ENCODE measurements at places on chromosomes 7 and 10.
A peak's percentile ranks its signal among the peaks of the same experiment; 100 is the strongest.

DNA sequence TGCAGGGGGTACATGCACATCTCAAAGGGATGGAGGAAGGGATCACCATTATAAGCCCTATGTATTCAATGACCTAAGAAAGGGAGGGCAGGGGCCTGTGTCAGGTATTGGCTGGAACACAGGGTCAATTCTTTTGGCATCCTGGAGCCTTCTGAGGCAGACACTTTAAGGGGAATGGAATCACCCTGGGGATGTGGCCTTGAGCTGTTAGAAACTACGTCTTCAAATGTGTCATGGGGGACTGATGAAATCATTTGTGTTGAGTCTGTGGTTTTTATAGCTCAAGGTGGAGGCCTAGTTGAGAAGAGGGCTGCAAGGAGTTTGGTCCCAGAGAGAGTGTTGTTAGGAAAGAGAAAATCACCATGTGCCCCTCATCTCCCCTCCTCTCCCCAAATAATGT, 206.1 kb upstream of the CELF2 start:
- H3K27me3 ChIP-seq = no peaks in the 10 kb centered on the region
- H3K4me1 ChIP-seq = no peaks in the 10 kb centered on the region
- no peaks in the 10 kb centered on the region for H3K36me3 ChIP-seq

- H3K27me3 ChIP-seq = no peaks in the 10 kb centered on the region
- H3K4me3 ChIP-seq = no peak overlapping the region
- DNase-seq = no peak
Observed at GRCh38 chr10:46031648-46032532, 1.5 kb upstream of the NCOA4 start.

GRCh38 chr7:152899548-152900109, 140.1 kb downstream of the ACTR3B start:
- H3K4me1 ChIP-seq = no peaks in the 10 kb centered on the region
- DNase-seq = no peak
- H3K36me3 ChIP-seq = no peaks in the 10 kb centered on the region
- no peak overlapping the region for H3K4me3 ChIP-seq
- no peak overlapping the region for H3K27ac ChIP-seq

GRCh38 chr7:151796091-151796870, 80.6 kb downstream of the PRKAG2 start:
- no peaks in the 10 kb centered on the region for H3K36me3 ChIP-seq
- no peaks in the 10 kb centered on the region for H3K27me3 ChIP-seq
- no peaks in the 10 kb centered on the region for H3K4me1 ChIP-seq
- peak; percentile 79 for DNase-seq
- H3K4me3 ChIP-seq = no peak overlapping the region

DNA sequence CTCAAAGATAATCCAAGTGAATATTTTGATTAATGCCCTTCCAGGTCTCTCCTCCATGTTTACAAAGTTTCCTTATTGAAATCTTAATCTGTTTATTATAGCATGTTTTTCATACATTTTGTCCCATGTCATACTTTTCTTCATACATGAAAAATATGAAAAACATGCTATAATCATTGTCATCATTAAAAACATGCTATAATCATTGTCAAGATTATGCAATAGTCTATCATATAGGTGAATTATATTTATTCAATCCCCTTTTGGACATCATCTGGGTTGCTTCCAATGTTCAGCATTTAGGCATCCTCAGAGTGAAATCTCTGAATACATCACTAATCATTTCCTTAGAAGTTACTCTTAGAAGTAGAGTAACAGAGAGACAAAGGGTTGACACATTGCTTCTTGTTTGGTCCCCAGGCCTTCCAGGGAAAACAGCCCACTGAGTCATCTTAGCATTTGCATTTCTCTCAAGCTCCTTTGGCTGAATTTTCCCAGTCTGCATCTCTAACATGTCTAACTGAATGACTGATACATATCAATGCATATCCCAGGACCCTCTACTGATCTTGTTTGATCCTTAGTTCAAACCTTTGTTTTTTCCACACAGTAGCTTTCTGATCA, 87.0 kb downstream of the SGMS1 start:
- no peaks in the 10 kb centered on the region for H3K36me3 ChIP-seq
- DNase-seq = no peak
- no peak overlapping the region for H3K27ac ChIP-seq
- no peaks in the 10 kb centered on the region for H3K27me3 ChIP-seq
- no peaks in the 10 kb centered on the region for H3K4me1 ChIP-seq
- no peak overlapping the region for H3K4me3 ChIP-seq

GRCh38 chr7:106139265-106140251, 27.4 kb upstream of the SYPL1 start:
- H3K27ac ChIP-seq = no peak overlapping the region
- no peaks in the 10 kb centered on the region for H3K36me3 ChIP-seq
- no peaks in the 10 kb centered on the region for H3K27me3 ChIP-seq

- H3K4me1 ChIP-seq = no peaks in the 10 kb centered on the region
- H3K27ac ChIP-seq = no peak overlapping the region
- H3K4me3 ChIP-seq = no peak overlapping the region
- no peaks in the 10 kb centered on the region for H3K36me3 ChIP-seq
Observed at GRCh38 chr7:85520175-85520574, 333.3 kb upstream of the SEMA3D start.

DNA sequence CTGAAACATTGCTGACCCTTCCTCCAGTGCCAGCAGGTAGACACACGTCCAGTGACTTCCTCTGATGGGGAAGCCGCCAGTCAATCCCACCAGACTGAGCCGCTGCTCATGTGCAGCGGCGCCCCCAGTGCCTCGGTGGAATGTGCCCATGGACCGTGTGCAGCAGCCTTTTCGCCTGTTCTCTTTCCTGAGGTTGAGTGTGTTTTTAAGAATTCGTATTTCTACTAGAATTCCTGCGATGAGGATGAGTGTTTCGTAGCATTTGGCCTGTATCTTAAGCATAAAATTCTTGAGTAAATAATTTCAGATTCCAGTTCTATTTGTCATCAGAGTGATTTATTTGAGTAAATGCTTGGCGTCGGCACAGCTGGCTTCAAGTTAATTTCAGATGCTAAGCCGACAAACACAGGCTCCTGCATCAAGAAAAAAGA, 35.4 kb downstream of the BNIP3 start:
- no peaks in the 10 kb centered on the region for H3K4me1 ChIP-seq
- no peaks in the 10 kb centered on the region for H3K27me3 ChIP-seq
- H3K27ac ChIP-seq = peak overlapping the region; percentile 96
- peak; percentile 75 for DNase-seq
- no peaks in the 10 kb centered on the region for H3K36me3 ChIP-seq
- no peak overlapping the region for H3K4me3 ChIP-seq

DNA sequence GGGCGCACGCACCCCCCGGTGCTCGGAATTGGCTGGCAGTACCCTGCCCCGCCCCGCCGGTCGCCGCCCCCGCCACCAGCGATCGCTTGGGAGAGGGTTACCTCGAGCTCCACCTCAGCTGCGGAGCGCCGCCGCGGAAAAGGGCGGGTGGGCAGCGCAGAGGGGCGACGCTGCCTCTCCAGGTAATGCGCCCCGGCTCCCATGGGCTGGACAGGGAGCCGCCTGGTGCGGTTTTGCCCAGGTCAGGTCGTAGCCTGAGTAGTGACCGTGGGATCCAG, 1.3 kb downstream of the PFKFB3 start:
- peak; percentile 76 for DNase-seq
- no peaks in the 10 kb centered on the region for H3K36me3 ChIP-seq
- H3K4me1 ChIP-seq = no peaks in the 10 kb centered on the region

GRCh38 chr10:96462606-96463151, 51.0 kb downstream of the TLL2 start:
- no peaks in the 10 kb centered on the region for H3K36me3 ChIP-seq
- no peak for DNase-seq
- H3K4me3 ChIP-seq = no peak overlapping the region
- no peak overlapping the region for H3K27ac ChIP-seq
- H3K4me1 ChIP-seq = no peaks in the 10 kb centered on the region

- H3K36me3 ChIP-seq = no peaks in the 10 kb centered on the region
- H3K27ac ChIP-seq = no peak overlapping the region
- no peaks in the 10 kb centered on the region for H3K4me1 ChIP-seq
- no peaks in the 10 kb centered on the region for H3K27me3 ChIP-seq
- H3K4me3 ChIP-seq = no peak overlapping the region
- DNase-seq = no peak
Observed at GRCh38 chr7:46283852-46284251, 362.8 kb upstream of the IGFBP3 start.

- H3K4me1 ChIP-seq = no peaks in the 10 kb centered on the region
- no peak overlapping the region for H3K27ac ChIP-seq
- no peaks in the 10 kb centered on the region for H3K27me3 ChIP-seq
- no peak for DNase-seq
Observed at GRCh38 chr7:1054861-1055450, 10.6 kb downstream of the GPR146 start.

DNA sequence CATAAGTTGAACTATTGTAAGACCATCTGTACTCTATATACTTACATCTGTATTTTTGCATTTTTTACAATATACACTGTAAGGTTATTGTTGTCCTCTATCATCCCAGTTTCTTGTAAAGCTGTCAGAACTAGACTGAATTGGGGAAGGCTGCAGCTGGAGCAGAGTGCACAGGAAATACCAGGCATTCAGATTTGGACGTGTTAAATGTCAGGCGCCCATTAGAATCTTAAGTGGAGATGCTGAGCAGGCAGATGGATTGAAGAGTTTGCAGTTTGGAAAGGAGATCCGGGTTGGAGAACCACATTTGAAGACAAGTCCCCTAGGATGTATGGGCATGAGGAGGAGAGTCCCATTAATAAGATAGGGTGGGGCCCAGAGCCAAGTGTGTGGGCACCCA, 40.4 kb downstream of the MTURN start:
- H3K4me1 ChIP-seq = peaks cover 6% of the 10 kb centered on the region
- no peaks in the 10 kb centered on the region for H3K27me3 ChIP-seq
- no peaks in the 10 kb centered on the region for H3K36me3 ChIP-seq

DNA sequence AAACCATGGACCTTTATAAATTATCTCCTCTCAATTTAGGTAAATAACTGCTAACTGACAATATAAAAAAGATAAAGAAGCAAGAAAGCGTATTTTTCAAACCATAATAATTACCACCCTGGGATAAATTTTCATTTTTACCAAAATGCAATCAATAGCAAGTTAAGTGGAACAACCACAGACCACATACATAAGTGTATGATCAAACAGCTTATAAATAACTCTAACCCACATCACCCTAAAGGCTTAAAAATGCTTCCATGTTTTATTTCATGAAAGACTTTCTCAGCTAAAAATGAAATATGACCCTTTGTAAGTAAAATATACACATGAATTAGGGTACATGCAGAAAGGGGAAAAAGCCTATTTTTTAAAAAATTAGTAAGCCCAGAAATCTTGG, 156.5 kb downstream of the SGMS1 start:
- peaks cover 6% of the 10 kb centered on the region for H3K4me1 ChIP-seq
- DNase-seq = no peak
- H3K4me3 ChIP-seq = no peak overlapping the region
- H3K27ac ChIP-seq = no peak overlapping the region
- H3K27me3 ChIP-seq = no peaks in the 10 kb centered on the region
- H3K36me3 ChIP-seq = no peaks in the 10 kb centered on the region

GRCh38 chr7:99105756-99106155, 38.2 kb downstream of the SMURF1 start:
- no peaks in the 10 kb centered on the region for H3K27me3 ChIP-seq
- peaks cover 11% of the 10 kb centered on the region for H3K4me1 ChIP-seq
- H3K27ac ChIP-seq = peak overlapping the region; percentile 93
- no peaks in the 10 kb centered on the region for H3K36me3 ChIP-seq
- DNase-seq = no peak

- DNase-seq = no peak
- no peak overlapping the region for H3K4me3 ChIP-seq
- no peaks in the 10 kb centered on the region for H3K4me1 ChIP-seq
- H3K36me3 ChIP-seq = no peaks in the 10 kb centered on the region
- no peaks in the 10 kb centered on the region for H3K27me3 ChIP-seq
- no peak overlapping the region for H3K27ac ChIP-seq
Observed at GRCh38 chr7:75884476-75884875, 5.6 kb downstream of the RHBDD2 start.

GRCh38 chr7:54729107-54729506, 29.9 kb downstream of the SEC61G start:
- DNase-seq = no peak
- H3K36me3 ChIP-seq = no peaks in the 10 kb centered on the region
- no peak overlapping the region for H3K4me3 ChIP-seq
- H3K4me1 ChIP-seq = no peaks in the 10 kb centered on the region
- H3K27ac ChIP-seq = no peak overlapping the region

GRCh38 chr10:106746868-106747267, 417.6 kb downstream of the SORCS1 start:
- H3K27me3 ChIP-seq = no peaks in the 10 kb centered on the region
- H3K27ac ChIP-seq = no peak overlapping the region
- no peak for DNase-seq

DNA sequence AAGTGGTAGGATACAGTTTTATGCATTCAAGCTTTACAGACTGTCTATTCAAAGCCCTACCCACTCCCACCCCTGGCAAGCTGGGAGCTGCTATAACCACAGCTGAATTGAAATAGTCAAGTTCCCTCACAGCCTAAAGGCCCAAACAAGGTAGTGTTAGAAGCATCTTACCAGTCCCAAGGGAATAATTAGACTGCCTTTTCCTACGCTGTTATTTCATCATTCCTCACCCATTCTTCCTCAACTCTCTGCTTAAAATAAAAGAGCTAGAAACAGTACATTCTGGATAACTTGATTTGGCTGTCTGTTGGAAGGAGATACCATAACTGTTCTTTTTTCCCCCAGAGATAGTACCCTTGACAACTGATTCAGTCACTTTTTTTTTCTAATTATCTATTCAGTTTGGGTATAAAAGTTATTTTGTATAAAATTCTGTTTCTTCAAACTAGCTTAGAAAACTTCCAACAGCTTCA, 54.0 kb downstream of the RAPGEF5 start:
- no peaks in the 10 kb centered on the region for H3K4me1 ChIP-seq
- no peak overlapping the region for H3K27ac ChIP-seq
- H3K27me3 ChIP-seq = no peaks in the 10 kb centered on the region
- H3K4me3 ChIP-seq = no peak overlapping the region
- no peak for DNase-seq

DNA sequence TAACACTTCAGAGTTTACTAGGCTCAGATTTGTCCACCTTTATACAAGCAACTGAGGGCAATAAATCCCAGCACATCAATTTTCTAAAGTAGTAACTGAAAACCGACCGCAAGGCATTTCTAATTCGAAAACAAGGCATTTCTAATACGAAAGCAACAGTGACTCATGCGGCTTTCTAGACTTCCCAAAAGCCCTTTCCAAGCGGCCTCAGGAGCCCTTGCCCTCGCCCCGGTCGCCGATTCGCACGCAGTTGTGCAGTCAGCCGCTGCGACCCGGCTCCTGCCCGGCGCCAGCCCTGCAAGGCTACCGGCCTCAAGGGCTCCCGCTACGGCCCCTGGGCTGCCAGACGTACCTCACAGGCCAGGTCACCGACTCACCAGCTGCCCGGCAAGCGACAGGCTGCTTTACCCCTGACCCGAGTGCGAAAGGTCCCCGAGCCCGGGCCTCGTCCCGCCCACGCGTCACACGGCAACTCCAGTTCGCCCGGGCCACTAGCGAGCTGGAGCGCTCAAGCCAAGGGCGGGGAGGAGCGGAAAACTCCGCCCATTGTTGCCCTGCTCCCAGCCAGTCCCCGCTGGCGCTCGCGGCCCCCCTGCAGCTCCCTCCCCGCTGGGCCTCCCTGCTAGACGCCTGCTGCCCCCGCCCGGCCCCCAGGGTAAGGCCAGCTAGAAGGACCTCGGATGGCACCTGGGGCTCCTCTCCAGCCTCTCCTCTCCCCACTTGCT, 7.3 kb downstream of the NCOA4 start:
- no peaks in the 10 kb centered on the region for H3K27me3 ChIP-seq
- peaks cover 6% of the 10 kb centered on the region for H3K4me1 ChIP-seq
- DNase-seq = peak; percentile 97

- no peaks in the 10 kb centered on the region for H3K36me3 ChIP-seq
- H3K27me3 ChIP-seq = no peaks in the 10 kb centered on the region
- no peak for DNase-seq
Observed at GRCh38 chr10:127326883-127327282, 130.5 kb upstream of the INSYN2A start.

GRCh38 chr10:117322260-117322659, 53.0 kb downstream of the PDZD8 start:
- H3K36me3 ChIP-seq = no peaks in the 10 kb centered on the region
- no peak overlapping the region for H3K4me3 ChIP-seq
- no peaks in the 10 kb centered on the region for H3K27me3 ChIP-seq
- no peak overlapping the region for H3K27ac ChIP-seq
- no peak for DNase-seq
